Stimulated activated CD4-positive, alpha-beta T cell treated with anti-CD3 and anti-CD28 coated beads, Interleukin-1b, Interleukin-23, amount 100 ng/mL, for 1 hour (primary cell): ENCODE measurements at places on chromosomes 1 and 21.

DNA sequence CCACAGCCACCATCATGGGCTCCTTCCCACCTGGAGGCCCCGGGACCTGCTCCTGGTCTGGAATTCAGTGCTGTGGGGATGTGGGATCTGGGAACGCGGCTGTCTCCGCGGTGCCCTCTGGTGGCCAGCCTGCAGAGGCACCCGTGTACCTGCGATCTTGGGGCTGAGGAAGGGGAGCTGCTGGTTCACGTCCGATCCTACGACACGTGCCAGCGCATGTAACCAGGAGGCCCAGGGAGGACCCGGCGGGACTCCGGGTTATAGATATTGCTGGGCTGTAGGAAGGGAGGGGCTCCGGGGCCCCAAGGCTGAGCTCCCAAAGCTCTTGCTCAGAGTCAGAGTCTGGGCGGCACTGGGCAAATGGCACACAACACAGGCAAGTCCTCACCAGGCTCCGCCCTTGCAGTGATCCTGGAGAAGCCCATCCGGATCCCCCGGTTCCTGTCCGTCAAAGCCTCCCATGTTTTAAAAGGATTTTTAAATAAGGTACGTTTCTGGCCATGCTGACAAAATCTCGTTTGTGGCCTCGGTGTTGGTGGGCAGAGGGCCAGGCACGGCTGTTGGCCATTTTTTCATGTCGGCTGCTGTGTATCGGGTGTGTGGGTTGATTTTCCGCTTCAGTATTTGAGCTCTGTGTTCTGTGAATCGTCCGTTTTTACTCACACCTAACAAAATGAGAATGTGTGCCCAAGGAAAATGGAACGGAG lies 20.1 kb downstream of the FAAP20 start:
- no peak for DNase-seq

DNA sequence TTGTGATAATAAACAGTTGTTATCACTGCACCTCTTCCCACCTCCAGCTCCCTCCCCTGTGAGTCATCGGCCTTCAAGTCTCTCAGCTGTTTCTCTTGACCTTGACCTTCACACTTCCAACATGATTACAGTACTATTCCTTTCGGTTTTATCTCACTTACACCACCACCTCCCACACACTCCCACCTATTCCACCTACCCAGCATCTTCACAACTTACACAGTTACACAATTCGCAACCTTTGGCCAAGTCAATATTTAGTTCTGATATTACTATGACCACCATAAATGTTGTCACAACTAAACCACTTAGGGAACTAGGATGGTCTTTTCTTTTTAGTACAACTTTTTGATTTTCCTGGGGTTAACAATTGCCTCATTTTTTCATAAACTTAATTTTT lies 60.2 kb downstream of the RIPK4 start:
- no peak for DNase-seq

GRCh38 chr1:112840631-112841624 lies 115.1 kb downstream of the SLC16A1 start:
- no peak for DNase-seq

DNA sequence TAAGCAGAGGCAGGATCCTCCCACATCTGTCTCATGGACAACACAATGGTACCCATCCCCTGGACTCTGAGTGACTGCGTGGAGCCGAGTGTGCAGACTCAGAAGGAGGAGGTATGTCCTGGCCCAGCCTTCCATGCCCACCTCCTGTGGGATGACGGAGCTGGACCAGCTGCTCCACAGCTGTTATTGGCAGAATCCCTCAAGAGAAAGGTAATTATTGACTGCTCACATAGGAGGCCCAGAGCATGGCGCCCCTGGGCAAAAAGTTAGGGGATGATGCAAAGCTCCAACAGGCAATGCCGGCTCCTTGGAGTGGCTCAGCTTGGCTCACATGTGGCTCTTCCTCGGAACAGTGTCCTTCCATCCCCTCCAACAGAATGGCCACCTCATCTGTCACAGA lies 12.2 kb upstream of the ACTRT2 start:
- DNase-seq = no peak

- DNase-seq = no peak
Observed at GRCh38 chr1:54807756-54808155, 6.6 kb upstream of the TTC22 start.

DNA sequence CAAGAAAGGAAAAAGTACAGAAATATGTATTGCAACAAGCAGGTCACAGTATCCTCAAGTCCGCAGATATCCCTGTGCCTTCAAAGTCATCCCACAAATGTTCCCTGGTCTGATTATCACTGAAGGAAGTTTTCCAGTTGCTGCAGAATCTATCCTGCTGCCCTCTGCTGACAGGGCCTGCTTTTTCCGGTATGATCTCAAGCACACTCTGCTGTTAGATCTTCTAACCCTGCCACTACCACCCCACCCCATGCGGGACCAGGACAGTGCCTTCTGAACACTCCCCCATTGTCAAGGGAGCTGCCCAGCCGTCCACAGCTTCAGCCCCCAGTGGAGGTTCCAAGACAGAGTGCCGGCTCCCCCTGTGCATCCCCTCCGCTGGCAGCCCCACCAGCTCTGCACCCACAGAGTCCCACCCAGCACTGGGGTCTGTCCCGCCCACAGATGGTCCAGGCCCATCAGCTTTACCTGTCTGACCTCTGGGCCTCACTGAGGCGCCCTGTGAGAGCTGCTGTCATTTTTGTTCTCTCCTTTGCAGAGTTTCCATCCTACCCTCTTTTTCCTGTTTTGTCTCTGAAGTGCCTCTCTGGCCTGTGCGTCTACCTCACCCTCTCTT lies 27.9 kb downstream of the FAM163A start:
- no peak for DNase-seq

- no peak for DNase-seq
Observed at GRCh38 chr1:225437710-225438437, 10.0 kb upstream of the LBR start.

GRCh38 chr1:212271823-212272485 lies 13.3 kb upstream of the PPP2R5A start:
- no peak for DNase-seq

DNA sequence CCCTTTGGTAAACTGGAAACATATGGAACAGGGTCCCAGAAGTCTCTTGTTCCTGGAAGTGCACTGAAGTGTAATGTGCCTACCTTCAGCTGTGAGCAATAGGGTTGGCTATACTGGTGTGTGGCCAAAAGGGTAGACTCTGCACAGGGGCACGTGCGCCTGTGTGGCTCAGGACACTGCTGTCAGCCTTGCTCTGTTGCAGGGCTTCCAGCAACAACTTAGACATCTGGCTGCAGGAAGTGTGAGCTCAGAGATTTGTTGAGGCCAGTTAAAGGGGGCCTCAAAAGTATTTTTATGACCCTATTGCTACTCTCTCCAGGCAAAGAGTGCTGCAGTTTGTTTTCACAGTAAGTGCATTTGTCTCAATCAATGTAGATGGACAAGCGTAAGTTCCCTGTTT lies 7.5 kb downstream of the CTPS1 start:
- DNase-seq = no peak

GRCh38 chr1:236253918-236254637 lies 27.7 kb downstream of the ERO1B start:
- no peak for DNase-seq

- no peak for DNase-seq
Observed at GRCh38 chr1:67732750-67733151, 47.8 kb downstream of the GADD45A start.

DNA sequence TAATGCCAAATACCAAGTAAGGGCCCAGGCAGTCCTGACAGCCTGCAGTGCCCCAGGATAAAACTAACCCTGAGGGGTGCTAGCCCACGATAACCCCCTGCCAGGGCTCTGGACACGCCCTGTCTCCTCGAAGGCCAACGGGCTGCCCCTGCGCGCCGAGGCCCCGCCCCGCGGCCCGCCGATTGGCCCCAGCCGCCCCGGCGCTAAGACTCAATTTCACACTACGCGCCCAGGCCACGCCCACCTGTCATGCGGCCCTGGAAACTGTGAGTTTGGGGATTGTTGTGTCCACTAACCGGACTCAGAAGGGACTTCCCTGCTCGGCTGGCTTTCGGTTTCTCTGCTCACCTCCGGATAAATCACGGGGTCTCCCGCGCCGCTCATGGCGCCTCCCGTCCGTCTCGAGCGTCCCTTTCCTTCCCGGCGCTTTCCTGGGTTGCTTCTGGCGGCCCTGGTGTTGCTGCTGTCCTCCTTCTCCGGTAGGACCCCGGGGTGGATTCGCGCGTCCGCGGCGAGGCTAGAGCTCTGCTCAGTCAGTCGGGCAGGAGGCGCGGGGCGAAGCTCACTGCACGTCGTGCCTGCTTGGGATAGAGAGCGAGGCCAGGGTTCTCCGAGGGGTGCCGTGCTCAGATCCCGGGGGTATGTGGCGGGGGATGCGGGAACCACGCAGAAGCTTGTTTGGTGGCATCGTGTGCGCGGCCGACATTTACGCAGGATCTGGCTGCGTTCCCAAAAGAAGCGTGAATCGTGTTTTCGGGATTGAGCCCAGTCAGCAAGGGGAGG lies at the start of gene CR1L:
TSS of gene CR1L (plus strand) at position 282 of the 783 bp plus-strand sequence. CDS start at position 383, 101 bp downstream.
- peak; percentile 10 for DNase-seq

GRCh38 chr1:169245706-169246105 lies 121.9 kb downstream of the NME7 start:
- no peak for DNase-seq

- DNase-seq = no peak
Observed at GRCh38 chr1:90149101-90149500, 154.2 kb downstream of the ZNF326 start.

DNA sequence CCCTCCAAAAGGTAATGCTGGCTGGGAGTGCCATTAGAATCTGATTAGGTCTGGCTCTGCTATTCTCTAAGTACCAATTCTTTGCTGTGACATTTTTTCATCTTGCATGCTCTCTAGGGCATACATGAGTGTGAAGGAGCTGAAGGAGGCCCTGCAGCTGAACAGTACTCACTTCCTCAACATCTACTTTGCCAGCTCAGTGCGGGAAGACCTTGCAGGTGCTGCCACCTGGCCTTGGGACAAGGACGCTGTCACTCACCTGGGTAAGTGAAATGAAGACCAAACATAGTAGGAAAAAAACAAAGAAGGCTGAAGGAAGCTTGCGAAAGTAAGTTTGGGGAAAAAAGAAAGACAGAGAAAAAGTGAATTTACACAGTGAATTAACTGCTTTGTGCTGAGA lies 207.9 kb downstream of the PAPPA2 start:
- no peak for DNase-seq

GRCh38 chr1:39720094-39720999 lies 18.3 kb upstream of the PPIE start:
- DNase-seq = no peak

- DNase-seq = no peak
Observed at GRCh38 chr1:7302873-7303272, 468.2 kb upstream of the VAMP3 start.

DNA sequence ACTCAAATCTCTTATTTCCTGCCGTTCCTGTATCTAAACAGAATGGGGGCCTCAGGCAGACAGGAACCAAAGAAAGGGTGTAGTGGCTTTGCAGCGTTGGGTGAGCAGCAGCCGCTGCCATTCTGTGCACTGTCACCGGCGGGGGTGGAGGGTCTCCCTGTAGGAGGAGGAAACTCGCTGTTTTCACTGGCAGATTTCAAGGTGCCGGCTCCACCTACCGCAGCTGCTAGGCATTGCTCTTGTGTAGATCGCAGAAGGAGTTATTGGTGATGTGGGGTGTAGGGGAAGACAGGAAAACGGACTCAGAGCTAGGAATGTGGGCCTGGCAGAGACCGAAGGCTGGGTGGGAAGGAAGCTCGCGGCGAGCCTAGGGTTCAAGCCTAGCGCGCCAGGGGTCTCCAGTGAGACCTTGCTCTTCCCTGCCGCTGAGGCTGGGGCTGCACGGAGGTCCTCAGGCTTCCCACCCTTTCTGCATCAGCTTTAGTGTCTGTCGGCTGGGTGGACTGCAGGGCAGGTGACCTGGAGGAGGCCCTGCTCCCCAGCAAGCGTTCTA lies 20.8 kb downstream of the ATP5PO start:
- DNase-seq = peak; percentile 39

- DNase-seq = peak; percentile 69
Observed at GRCh38 chr1:206556750-206557635, 49.7 kb downstream of the RASSF5 start.

- DNase-seq = no peak
Observed at GRCh38 chr1:63915121-63915520, 141.3 kb downstream of the ROR1 start.

- no peak for DNase-seq
Observed at GRCh38 chr21:21971384-21971783, 973.2 kb downstream of the NCAM2 start.

- no peak for DNase-seq
Observed at GRCh38 chr1:169928438-169929209, 34.9 kb upstream of the SCYL3 start.

DNA sequence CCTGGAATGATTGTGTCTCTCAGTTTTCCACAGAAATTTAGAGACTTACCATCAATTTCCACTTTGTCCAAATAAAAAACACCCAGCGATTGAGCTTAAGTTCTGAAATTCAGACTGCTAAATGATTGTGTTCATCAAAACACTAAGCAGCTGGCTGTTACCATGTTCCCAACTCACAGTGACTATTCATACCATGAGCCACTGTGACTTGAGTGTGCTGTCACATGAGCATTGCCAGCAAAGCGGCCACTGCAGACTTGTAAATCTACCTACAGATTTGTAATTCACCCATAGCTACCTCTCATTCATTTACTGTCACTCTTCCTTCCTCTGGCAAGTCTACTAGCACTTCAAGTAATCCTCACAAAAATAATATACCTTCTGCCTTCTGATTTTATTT lies 17.2 kb upstream of the PRKAB2 start:
- no peak for DNase-seq

DNA sequence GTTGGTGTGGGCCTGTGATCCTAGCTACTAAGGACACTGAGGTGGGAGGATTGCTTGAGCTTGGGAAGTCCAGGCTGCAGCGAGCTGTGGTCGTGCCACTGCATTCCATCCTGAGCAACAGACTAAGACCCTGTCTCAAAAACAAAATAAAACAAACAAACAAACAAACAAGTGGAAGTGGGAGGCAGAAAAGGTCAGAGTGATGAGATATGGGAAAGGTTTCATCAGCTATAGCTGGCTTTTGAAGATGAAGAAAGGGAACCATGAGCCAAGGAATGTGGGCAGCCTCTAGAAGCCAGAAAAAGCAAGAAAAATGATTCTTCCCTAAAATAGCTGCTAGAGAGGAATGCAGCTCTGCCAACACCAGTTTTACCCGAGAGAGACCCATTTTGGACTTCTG lies 10.6 kb upstream of the NUCKS1 start:
- DNase-seq = no peak

DNA sequence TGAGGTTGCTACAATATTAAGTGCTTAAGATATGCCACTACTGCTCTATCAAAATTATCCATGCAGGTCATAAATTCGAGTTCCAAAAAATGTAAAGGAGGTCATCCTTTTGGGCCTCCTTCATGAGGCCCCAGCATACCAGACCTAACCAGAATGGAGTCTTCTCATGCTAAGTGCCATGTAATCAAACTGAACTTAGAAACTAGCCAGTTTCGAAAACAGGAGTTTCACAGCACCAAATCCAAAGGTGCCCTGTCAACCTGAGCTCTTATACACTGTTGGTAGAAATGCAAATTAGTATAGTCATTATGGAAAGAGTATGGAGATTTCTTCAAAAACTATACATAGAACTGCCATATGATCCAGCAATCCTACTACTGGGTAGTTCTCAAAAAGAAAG lies 320.5 kb downstream of the ST6GALNAC3 start:
- no peak for DNase-seq
